ENCODE measurements at places on chromosomes 6 and 20.

DNA sequence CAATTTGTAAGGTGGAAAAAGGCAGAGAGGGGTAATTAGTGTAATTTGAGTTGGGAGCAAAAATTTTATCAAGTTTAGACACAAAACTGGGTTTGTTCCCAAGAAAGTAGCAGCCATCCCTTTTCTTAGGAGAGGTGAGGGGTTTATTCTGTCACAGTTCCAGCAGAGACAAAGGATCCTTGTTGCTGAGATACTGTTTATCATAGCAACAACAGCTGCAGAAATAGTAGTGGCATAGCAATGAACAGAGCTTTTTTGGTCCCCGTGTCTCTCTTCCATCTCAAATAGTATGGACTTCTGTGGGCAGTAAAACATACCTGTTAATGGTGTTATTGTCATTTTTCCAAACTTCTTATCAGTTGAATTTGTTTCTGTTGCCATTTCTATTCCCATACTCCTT is 23.9 kb downstream of the ZKSCAN8 start:
- DNase-seq, result no peak

DNA sequence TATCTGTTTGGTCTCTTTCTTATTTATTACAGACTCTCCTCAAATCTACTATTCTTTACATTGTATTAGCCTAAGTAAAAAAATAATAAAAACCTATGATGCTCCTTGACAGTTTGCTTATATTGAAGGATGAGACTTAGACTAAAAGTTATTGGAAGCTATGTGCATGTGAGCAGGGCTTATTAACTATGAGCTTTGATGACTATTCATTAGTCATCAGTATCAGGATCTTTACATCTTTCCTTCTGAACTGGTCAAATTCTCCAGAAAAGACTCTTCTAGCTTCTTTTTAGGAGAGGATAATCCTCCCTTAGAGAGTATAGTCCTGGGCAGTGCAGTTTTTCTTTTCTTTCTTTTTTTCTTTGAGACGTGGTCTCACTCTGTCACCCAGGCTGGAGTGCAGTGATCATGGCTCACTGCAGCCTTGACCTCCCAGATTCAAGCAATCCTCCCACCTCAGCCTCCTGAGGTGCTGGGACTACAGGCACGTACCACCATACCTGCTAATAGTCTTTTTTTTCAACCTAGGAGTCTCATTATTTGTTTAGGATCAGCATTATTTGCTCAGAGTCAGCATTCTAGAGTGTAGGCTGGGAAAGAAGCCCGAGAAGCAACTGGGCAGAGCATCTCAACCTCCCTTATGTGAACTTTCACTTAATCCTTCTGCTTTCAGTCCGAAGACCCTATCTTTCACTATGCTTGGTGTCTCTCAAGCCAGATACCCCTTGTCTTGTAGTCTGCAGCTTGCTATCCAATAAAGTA is 37.1 kb upstream of the YWHAB start:
- DNase-seq, result no peak

GRCh38 chr6:85273870-85274269 is 176.0 kb upstream of the NT5E start:
- DNase-seq, result no peak

DNA sequence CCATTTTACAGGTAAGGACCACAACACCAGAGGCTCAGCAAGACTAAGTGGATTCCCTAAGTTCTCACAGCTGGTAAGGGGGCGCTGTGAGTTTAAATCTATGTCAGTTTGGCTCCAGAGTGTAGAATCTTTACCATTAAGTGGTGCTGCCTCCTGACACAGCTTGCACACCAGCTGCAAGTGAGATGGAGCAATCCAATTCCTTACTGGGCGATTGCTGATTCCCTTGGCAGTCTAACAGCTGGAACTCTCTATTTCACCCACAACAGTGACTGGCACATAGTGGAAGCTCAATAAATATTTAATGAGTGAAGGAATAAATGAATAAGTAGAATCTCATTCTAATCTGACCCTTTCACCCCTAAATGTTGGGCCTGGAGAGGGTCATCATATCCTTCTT is 176.7 kb downstream of the CLIC5 start:
- no peak for DNase-seq

GRCh38 chr6:118876814-118877213 is 17.1 kb upstream of the ASF1A start:
- no peak for DNase-seq

DNA sequence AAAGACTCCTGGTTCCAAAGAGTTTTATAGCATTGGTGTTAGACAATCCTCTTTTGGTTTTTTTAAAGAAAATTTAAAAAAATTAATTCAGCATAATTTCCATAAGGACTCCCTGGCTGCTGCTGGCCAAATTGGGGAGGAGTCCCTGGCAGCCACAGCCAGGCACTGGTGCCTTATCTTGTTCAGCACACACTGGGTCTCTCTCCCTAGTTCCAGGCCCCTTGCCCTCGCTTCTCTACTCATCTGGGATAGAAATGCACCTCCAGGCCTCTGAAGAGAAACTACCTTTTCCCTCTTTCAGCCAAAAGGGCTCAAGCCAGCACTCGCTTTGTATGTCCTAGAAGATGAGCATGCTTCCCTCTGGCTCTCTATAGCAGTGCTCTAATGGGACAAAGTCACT is 13.4 kb upstream of the MAPK13 start:
- DNase-seq, result no peak

GRCh38 chr20:62982124-62983075 is 24.4 kb downstream of the BHLHE23 start:
- DNase-seq, result no peak

DNA sequence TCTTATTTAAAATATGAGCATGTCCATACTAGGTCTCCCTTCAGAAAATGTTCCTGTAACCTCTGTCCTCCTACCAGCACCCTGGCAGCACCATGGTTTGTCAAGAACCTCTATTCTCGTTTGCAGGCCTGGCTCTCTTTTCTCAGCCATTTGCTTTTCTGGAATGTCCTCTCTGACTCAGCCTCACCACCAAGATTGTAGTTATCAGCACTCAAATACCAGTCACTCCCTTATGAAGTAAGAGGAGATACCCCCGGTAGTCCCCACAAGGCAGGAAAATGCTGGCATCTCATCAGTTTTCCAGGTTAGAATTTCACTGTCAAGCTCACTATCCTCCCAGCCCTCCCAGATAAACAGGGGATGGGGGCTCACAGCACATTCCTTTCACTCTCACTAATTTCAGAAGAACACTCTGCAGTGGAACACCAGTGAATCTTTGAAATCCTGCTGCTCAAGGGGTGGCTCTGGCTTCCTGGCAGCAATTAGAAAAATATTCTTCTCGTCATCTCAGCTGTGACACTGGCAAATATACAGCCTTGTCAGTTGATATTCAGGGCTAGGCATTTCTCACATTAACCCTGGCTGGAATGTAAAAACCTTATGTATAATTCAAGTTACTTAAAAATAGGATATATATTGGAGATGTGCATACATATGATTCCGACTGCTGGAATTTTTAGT is 129.2 kb downstream of the TBX18 start:
- DNase-seq, result no peak

DNA sequence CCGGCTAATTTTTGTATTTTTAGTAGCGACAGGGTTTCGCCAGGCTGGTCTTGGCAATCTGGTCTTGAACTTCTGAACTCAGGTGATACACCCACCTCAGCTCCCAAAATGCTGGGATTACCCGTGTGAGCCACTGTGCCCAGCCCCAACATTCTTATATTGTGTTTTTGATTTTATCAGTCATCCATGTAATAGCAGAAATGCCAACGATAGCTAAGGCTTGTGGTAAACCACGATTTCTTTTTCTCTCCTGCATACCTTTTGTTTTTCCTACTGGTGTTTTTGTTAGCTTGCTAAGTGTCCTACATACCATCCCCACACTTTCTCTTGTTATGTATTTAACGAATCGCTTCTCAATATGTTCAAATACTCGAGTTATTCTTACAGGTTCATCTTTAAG is 12.1 kb downstream of the PHACTR2 start:
- no peak for DNase-seq

- no peak for DNase-seq
Measured at GRCh38 chr6:147019001-147019400, 185.2 kb upstream of the STXBP5 start.

Measured in CD4-positive, alpha-beta T cell (primary cell).